ENCODE measurements at places on chromosomes 11 and 22.

DNA sequence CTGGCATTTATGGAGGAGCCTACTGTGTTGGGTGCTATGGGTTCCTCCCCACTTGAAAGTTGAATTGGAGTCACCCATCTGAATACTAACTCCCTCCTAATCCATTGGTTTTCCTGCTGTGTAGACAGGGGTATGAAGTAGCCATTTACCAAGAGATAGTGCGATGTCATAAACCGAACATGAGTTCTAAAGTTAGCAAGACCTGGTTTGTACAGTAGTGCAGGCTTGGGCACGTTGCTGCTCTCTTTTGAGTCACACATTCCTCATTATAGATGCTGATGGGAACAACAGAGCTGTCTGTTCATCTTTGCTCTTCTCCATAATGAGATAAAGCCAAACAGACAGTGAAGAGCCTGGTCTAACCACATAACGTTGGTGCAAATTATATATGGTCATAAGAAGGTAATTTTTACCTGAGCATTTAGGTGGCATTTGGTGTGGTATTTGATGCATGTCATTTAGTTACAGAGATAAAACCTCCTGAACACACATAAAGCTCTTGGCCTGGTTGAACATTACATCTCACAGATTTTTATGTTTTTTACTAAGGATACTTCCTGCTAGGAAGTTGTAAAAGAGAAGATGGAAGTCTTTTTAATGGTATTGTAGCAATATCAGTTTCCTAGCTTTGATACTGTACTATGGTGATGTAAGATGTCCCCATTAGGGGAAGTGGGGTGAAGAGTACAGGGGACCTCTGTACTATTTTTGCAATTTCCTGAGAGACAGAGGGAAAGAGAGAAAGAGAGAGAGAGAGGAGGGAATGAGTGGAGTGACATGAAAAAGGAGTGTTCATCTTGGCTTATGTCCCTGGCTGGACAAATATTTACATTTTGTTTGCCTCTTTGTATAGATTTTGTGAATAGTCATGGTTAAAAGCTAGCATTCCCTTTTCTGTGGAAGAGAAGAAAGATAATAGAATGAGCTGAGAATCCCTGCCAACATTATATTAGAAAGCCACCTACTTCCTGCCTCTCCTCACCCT is 27.9 kb downstream of the GRAP2 start:
- DNase-seq: peak; percentile 26

DNA sequence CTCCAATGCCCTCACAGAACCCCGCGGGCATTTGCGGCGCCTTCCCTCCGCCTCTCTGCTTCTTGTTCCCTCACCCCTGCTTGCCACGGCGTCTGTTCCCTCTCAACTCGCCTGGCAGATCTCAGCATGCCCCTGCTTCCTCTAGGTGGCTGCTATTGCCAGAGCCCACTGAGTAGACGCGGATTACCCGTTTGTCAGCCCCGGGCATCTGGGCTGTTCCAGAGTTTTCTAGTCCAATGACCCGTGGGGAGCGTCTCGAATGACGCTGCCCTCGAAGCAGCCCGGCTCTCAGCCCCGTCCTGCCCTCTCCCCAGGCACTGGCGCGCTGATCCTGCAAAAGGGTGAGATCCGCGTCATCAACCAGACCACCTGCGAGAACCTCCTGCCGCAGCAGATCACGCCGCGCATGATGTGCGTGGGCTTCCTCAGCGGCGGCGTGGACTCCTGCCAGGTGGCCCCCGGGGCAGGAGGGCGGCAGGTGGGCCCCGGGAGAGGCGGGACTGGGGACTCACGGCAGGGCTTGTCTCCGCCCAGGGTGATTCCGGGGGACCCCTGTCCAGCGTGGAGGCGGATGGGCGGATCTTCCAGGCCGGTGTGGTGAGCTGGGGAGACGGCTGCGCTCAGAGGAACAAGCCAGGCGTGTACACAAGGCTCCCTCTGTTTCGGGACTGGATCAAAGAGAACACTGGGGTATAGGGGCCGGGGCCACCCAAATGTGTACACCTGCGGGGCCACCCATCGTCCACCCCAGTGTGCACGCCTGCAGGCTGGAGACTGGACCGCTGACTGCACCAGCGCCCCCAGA is 49.7 kb downstream of the ST14 start:
- DNase-seq: peak; percentile 19

GRCh38 chr11:128630367-128631230 is 43.2 kb upstream of the ETS1 start:
- DNase-seq: peak; percentile 97

DNA sequence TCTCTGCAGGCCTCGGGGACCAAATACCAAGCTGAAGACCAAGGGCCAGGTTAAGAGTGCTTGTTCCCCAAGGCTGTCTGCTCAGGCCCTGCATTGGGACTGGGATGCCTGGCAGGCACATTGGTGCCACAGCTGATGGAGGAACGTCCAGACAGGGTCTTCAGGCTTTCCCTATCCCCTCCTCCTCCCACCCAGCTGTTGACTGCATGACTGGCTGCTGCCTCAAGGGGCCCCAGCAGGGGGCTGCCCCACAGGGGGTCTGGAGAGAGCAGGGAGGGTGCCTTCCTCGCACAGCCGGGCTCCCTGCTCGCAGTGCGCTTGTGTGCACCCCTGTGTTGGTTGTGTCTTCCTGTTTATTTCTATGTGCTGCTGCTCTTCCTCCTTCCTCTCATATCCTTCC is 9.9 kb downstream of the RCOR2 start:
- no peak for DNase-seq

DNA sequence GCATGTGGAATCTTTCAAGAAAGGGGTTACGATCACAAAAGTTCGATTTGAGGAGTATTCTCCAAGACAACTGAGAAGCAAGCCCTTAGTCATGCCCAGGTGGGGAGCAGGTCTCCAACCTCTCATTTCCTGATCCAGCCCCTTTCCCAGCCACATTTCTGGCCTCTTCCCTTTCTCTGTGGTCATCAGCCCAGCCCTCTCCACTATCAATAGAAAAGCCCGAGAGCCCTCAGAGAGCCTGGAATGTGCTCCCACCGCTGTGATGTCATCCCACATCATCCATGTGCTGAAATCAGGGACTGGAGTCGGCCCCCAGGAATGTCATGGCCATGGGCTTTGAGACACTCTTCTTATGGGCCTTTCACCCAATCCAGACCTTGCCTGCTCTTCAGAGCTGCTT is 62.6 kb downstream of the KCNJ1 start:
- DNase-seq: no peak

DNA sequence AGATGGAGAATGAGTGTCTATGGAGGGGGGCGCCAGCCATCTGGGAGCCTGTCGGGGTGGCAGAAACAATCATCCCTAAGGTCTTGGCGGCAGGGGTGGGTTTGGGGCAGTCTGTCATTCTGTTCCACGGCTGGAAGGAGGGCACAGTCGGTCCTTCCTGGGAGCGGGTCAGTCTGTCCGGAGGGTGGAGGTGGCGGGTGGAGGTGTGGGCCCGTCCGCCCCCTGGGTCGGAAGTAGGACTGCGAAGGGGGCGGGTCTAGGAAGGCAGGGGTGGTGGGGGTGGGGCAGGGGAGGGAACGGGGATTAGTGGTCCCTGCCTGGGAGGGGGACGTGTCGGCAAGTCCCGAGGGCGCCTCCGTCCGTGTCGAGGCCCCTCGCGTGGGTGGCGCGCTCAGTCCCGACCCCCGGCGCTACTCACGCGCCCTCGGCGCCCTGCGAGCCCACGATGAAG is 461 bp downstream of the TBC1D10A start:
- no peak for DNase-seq

DNA sequence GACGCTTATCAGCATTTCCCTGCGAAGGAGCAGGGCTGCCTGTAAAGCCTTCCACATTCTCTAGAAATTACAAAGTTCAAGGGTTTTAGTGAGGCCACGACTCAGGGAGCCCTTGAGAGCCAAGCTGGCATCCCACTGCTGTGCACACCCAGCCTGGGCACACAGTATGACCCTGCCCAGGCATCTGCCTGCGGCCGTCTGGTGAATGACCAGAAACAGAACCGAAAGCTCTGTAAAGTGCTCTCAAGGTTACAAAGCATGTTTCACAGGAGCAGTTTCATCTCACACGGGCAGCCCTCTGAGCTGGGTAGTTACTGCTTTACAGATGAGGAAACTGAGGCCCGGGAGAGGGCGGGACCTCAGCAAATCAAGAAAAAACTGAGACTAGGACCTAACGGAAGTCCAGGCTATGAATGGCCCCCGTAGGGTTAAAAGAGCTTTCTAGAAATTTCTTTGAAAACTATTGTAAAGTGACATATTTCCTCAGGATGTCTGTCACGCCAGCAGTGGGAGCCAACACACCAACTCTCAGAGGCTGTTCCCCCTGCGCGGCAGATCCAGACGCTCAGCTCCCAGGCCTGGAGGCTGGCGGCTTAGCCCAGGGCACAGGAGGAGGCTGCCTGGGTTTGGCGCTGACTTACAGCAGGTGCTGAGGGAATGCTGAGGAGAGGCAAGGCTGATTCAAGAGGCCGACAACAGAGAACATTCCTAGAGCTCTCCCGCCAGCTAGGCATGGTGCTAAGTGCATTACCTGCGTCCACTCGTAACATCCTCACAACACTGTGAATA is 7.7 kb upstream of the TCF20 start:
- DNase-seq: no peak

DNA sequence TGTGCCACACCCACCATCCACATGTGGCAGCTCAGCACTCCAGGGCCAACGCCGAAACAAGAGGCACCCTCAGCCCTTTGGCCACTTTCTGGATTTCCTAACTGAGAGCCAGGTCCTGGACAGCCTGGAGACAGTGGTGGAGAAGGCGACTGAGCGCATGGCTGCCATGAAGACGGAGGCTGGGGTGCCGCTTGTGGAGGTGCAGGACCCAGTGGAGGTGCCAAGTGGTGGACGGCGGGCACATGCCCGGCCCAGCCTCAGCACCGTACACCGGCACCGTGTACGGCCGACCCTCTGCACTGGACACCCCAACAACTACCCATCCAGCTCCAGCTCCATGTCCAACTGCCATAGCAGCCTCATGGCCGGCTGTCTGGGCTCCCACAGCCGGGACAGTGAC is 1.5 kb downstream of the CCDC116 start:
- no peak for DNase-seq

DNA sequence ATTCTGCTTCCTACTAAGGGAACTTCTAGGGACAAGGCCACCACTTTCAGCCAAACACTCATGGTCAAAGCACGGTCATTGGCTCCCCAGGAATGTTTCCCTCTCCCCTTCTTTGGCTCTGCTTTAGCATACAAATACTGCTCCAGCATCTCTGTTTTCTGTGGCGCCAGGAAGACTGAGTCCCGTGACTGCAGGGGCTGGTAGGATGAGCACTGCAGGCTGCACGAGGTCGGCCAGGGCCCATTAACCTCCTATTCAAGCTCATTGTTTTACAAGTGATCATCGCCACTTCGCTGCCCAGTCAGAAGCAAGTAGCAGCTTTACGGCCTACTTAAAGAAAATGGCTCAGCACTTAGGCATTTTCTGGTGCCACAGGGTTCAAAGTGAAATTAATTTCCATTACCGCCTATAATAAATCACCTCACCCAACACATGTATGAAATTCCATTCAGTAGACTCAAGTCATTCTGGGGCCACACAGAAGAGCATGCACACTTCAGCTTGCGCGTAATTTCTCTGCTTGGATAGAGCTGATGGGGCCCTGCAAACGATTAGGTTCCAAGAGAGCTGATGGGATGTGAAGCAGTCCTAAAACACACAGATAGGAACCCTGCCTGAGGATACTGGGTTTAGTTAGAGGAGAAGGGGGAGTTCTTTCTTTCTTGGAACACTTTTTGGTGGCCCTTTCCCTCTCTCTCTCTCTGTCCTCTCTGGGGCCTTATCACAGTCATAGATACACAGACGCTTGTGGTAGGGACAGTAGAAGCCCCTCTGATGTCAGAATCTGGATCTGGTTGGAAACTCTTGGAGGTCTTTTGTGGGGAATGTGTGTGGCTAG is 173.7 kb downstream of the KIF18A start:
- no peak for DNase-seq

GRCh38 chr11:109641549-109641948 is 219.6 kb downstream of the C11orf87 start:
- no peak for DNase-seq

DNA sequence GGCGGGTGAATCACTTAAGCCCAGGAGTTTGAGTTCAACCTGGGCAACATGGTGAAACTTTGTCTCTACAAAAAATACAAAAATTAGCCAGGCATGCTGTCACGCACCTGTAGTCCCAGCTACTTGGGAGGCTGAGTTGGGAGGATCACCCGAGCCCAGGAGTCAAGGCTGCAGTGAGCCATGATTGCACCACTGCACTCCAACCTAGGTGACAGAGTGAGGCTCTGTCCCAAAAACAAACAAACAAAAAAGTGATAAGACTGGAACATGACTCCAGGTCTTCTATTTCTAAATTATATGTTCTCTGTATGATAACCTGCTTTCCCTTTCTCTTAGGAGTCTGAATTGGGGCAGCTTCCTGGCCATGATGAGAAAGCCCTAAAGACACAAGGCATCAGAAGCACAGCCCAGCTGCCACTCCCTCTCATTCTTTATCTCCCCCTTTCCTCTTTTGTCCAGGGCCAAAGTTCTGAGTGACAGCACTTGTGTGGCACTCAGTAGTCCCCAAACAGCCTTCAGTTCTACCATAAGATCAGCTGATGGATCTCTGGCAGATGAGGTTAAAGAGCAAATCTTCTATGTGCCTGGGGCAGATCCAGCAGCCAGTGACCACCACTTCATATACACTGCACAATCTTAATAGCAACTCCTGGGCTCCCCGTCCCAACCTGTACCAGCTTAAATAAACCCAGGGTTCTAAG is 136.0 kb downstream of the C11orf58 start:
- DNase-seq: no peak

DNA sequence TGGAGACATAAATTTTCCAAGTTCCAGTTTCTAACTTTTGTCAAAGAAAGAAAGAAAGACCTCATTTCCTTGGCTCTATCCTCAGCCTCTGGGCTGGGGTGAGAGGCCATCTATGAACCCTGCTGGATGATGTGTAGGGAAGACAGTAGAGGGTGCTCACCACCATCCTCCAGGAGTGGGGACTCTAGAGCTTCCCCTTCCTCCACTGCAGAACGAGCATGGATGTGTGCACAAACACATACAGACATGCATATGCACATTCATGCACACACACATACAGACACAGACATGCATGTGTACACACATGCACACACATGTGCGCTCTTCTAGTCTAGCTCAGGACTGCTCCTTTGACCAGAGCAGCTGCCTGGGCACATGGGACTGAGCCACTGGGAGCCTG is 565.8 kb downstream of the BUD13 start:
- DNase-seq: no peak

GRCh38 chr11:130390071-130390758 is 38.2 kb downstream of the ADAMTS8 start:
- no peak for DNase-seq

- DNase-seq: no peak
These were observed 10.2 kb downstream of the ALDH3B2 start for GRCh38 chr11:67664213-67664585.

GRCh38 chr11:16881766-16882165 is 132.4 kb downstream of the PLEKHA7 start:
- no peak for DNase-seq

DNA sequence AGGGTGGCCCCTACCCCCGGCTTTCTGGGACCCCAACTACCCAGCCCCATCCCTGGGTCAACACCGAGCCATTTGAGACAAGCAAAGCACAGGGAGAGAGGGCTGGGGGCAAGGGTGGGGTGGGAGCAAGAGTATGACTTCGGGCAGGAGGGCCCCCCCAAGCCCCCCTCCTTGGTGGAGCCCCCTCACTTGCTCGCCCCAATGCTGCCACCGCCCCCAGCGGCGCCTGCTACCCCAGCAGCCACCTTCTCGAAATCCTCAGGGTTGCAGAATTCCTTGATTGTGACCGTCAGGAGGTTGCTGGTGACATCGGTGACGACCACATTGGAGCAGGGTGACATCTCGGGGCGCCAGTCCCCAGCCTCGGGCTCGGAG is 6.0 kb downstream of the CBX6 start:
- DNase-seq: no peak

GRCh38 chr11:108887436-108888238 is 222.8 kb downstream of the DDX10 start:
- DNase-seq: no peak

All from stimulated activated CD8-positive, alpha-beta memory T cell treated with anti-CD3 and anti-CD28 coated beads, Interleukin-4, amount 100 ng/mL, for 48 hours (primary cell).